ENCODE measurements at places on chromosomes 2 and 18.
A peak's percentile ranks its signal among the peaks of the same experiment; 100 is the strongest.

DNA sequence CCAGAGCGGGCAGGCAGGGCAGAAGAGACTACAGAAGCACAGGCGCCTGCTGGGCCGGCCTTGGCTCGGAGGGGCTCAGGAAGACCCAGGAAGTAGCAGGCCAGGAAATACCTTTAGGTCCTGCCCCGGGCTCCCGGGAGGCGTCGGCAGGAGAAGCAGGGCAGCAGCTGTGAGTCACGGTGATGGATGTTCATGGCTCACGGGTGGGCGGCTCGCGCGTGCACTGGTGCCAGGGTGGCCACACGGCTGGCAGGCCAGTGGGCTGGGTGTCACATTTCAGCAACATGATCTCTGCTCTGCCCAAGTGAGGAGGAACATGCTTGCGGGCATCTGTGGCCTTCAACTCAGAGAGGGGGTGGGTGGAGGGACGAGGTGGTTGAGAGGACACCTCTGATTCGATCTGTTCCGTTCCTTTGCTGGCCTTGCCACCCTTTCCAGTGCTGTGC is 139.3 kb downstream of the KLHL29 start:
- peak; percentile 70 for DNase-seq

DNA sequence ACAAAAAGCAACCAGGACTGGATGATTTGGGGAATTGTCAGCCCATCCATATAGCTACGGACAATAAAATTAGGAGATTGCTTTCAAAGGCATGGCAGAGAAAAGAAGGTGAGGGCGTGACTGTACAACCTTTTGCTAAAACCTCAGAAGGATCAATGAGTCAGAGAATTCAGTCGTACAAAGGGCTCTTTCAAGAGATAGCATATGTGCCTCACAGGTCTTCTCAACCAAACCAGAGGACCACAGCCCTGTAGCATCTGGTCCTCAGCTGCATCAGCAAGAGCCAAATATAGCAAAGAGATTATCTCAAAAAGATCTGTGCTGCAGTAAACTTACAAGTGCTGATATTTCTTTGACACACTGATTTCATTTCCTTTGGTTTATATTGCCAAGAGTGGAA is 149.9 kb upstream of the RAB6C start:
- no peak for DNase-seq

DNA sequence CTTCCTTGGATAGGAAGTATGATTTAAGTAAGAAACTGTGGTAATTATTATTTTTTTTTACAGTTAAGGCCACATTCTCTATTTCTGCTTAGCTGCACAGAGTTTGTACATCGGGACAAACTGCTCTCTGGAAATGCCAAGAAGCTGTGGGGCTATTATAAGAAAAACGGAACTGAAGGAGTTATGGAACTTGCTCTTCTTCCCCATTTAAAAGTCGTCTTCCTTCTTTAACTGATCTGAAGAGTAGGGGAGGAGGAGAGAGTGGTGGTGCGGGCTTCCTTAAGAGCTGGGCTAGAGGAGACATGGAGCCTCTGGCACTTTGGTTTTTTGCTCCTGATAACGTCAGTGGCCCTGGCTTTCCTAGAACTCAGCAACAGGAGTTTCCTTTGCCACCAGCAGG is 54.4 kb downstream of the RAB31 start:
- DNase-seq = no peak

- peak; percentile 12 for DNase-seq
Observed at GRCh38 chr2:148201075-148202004, 180.4 kb downstream of the MBD5 start.

DNA sequence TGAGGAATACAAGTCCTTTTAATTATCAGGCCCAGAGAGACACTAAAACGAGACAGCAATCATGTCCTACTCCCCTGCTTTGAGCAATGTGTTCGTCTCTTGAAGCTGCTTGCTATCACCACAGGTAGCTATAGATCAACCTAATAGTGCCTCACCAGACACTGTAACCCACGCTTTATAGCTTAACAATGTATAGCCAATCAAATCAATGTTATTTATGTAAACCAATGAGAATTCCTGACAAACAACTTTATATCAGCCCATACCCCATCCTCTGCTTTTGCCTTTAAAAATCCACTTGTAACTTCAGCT is 26.1 kb downstream of the TMEM247 start:
- no peak for DNase-seq

DNA sequence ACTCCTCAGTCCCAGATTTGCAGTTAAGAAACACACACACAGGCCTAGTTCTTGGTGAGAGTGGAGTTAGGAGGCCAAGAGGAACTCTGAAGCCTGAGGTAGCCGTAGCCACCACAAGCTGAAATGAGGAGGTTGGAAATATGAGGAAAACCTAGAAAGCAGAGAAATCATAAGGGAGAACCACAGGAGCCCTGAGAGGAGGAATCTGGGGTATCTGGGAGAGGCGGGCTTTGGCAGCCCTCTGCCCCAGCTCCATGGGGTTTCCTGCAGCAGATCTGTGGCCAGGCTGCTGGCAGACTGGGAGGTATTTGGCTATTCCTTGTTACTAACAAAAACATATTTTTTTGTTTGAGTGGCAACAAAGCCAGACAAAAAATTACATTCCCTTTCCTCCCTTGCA is 11.0 kb downstream of the SOX11 start:
- no peak for DNase-seq

GRCh38 chr2:136233298-136233697 is 115.3 kb upstream of the CXCR4 start:
- DNase-seq = no peak

- DNase-seq = no peak
Observed at GRCh38 chr18:48825101-48825745, 125.5 kb downstream of the SMAD7 start.

DNA sequence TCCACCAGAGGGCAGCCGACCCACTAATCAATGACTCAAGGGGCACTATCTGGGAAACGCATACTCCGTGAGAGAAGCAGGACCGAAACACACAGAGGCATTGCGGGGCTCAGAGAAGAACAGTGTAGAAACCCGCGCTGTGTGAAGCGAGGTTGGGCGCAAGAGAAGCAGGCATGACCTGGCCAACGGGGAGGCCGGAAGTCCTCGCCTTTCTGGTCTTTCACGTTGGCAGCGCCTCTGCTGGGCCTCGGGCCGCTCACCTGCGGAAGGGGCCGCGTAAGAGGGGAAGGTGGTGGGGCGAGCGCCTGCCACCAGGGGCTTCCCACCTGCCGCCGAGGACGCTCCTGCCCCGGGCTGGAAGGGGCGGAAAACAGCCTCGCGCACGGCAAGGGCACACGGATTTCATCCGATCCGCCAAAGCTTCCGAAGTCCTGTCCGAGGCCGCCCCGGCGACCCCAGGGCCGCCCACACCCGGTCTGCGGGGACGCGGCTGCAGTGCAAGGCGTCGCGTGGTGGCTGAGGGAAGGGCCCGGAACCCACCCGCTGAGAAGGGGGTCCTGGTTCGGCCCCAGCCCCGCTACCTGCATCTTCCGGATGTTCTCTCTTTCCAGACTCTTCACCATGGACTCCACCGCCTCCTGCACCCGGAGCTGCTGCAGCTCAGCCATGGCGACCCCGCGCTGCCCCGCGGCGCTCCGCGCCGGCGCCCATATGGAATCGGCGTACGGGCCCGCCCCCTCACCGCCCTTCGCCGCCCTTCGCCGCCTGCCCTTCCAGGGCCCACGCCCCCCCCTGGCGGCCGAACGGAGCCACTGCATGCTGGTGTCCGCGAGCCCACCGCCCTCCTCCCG is at the start of gene FAM136A:
TSS of gene FAM136A (minus strand) at position 724 of the 851 bp plus-strand sequence. CDS start at position 668, 56 bp downstream.
- DNase-seq = peak; percentile 68

GRCh38 chr18:13572721-13573120 is 153.6 kb downstream of the FAM210A start:
- DNase-seq = no peak

- DNase-seq = no peak
Observed at GRCh38 chr2:144648837-144649465, 129.0 kb upstream of the ZEB2 start.

DNA sequence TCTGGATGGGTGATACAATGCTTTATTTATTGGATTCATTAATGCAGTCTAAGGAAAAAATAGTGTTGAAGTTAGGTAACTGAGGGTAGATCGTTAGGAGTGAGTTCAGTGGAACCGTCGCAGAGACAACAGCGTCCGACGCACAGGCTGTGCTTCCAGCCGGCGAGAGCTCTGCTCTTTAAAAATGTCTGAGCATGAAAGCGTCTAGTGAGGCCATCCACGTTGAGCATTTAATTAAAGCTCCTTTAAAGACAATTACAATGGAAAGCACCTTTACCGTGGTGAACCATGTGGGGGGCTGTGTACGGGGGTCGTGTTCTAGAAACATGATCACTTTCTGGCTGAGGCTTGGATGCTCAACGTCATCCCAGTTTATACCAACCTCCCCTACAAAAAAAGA is 822.7 kb downstream of the GALR1 start:
- DNase-seq = no peak

DNA sequence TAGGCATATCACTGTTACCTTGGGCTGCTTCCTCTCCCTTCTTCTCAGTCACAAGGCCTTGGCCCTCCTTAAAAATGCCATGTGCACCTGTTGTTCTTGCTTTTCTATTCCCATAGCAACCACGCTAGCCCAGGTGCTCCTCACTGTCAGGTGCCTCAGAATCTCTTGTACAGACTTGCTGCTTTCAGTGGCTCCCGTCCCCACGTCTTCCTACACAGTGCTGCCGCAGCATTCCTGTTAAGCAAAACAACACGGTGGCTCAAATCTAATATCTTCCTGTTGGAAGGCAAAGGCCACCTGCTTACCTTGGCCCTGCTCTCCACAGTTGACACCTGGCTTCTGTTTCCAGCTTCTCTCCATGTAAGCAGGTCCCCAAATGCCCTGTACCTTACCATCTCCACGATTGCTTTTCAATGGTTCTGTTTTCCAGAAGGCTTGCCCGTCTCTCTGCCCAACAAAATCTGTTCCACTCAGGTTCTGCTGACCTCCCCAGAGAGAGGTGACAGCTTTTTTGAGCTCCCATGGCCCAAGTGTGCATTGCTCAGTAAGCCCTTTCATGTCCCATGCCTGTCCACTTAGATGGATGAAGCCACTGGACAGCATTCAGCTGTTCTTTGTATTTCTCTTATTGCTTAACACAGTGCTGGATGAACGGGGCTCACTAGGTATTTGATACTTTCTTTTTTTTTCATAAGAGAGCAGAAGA is 240.4 kb downstream of the PRKCE start:
- no peak for DNase-seq

- no peak for DNase-seq
Observed at GRCh38 chr2:128636802-128637147, 318.1 kb upstream of the HS6ST1 start.

DNA sequence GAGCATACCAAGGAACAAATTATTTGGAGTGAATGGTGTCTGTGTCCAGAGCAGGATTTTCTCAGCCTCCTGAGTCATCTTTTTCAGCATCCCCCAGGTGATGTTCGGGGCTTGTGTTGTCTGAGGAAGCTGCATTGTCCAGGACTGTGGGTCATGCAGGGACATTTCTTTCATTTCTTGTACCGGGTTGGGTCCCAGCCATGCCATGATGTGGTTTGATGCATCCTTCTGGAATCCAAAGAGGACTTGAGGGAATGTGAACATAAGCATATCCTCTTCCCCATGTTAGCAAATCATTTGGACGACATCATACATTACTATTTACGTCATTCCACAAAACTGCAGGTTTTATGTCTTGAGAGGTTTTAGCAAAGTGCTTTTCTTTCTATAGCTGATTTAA is 797.8 kb downstream of the CCDC85A start:
- no peak for DNase-seq

Measured in 8988T (cell line).